Epithelial cell of esophagus (primary cell): ENCODE measurements at places on chromosomes 5 and 9.
A peak's percentile ranks its signal among the peaks of the same experiment; 100 is the strongest.

- DNase-seq = no peak
Measured at GRCh38 chr5:78747705-78748359, 99.3 kb upstream of the LHFPL2 start.

DNA sequence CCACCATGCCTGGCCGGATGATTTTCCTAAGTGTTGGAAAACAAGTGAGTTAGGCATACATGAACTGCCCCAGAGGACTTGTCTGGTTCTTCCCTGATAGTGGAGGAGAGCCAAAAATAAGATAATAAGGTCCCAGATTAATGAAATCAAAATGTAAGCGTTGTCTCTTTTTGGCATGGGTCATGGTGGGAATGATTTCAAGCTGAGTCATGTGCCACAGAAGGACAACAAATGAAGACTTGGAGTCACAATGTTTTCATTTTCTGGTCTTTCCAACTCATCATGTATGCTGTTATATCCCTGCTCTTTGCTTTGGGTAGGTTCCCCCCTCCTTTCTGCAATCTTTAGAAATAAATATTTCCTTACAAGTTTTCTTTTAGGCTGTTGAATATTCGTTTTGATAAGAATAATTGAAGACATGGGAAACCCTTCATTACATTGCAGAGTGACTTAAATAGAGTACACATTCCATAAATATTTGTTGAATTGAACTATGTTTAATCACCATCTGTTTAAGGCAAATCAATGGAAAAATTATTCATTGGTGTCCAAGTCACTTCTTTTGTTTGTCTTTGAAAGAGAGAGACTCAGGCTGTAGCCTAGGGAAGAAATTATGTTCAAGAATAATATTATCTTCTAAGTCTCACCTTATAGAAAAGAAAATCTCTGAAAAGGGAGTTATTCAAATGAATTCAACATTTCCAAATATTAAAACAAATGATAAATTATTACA is 196.3 kb downstream of the CSNK1G3 start:
- DNase-seq = peak; percentile 39

DNA sequence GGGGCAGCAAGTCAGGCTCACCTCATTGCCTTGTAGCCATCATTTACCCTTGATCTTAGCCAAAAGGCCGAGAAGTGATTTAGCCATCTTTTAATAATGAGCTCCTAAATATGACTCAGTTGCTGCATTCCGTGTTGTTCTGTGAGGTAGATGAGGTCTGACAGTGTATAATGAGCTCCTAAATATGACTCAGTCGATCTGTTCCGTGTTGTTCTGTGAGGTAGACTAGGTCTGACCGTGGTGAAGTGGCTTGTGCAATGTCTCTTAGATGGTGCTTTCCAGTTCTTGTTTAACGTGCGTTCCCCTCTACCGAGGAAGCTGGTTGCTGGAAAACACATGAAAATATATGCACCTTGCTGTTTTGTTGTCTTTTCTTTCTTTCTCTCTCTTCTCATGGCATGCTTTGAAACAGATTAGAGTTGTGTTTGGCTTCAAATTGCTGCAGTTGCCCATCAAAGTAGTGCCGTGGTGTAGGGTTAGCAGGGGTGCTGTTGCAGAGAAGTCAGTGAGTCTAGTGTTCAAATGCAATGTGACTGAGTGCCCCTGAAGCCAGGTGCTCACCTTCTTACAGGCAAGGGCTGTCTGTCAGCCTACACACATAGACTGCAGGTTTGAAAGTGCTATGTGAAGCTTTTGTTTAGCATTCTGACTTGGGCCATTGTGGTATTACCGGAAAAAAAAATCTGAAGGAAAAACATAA is 118.6 kb downstream of the KDM4C start:
- DNase-seq = peak; percentile 44

DNA sequence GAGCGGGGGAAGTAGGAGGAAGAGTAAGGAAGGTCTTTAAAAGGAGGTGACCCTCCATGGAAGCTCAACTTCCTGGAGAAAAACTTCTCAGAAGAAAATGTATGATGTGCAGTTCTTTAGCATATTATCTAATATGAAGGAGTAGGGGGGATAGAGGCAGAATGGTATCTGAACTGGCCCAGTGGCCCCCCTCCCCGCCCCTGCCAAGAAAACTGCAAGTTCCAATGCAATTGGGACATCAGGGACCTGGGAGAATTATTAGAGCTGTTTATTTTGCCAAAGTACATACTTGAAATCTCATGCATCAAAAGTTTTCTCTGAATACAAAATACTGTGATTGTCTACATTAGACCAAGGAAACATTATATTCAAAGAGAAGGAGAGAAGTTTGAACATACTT is 40.6 kb upstream of the GAS1 start:
- no peak for DNase-seq

- no peak for DNase-seq
Measured at GRCh38 chr5:73095564-73096238, 24.7 kb upstream of the TMEM171 start.

DNA sequence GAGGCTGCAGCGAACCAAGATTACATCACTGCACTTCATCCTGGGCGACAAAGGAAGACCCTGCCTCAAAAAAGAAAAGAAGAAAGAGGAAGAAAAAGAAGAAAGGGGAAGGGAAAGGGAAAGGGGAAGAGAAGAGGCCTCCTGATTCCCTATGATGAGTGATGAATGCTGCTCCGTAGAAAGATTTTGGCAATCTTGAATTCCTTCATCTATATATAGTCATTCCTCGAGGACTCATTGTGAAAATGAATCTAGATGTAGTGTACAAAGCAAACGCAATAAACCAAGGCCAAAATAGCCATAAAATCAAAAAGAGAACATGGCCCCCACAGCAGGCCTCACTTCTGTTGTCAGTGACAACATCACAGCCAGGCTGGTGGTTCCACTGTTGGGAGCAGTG is 218.0 kb downstream of the DCP2 start:
- no peak for DNase-seq

DNA sequence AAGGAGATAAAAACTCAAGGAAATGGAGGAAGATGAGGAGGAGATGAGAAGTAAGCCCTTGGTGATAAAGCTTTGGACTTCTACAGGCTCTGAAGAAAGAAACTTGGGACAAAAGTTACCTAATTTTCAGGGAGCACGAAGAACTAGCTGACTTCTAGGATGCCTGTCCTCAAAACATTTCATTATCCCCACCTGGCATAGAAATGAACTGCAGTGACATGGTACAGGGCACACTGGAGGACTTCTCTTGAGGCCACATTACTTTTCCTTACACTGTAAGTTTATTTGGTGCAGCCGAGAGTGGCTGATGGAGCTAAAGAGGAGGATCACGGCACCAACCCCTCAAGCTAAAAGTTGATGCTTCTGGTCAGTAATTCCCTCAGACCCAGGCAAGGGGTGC is 269.5 kb upstream of the MSX2 start:
- no peak for DNase-seq

DNA sequence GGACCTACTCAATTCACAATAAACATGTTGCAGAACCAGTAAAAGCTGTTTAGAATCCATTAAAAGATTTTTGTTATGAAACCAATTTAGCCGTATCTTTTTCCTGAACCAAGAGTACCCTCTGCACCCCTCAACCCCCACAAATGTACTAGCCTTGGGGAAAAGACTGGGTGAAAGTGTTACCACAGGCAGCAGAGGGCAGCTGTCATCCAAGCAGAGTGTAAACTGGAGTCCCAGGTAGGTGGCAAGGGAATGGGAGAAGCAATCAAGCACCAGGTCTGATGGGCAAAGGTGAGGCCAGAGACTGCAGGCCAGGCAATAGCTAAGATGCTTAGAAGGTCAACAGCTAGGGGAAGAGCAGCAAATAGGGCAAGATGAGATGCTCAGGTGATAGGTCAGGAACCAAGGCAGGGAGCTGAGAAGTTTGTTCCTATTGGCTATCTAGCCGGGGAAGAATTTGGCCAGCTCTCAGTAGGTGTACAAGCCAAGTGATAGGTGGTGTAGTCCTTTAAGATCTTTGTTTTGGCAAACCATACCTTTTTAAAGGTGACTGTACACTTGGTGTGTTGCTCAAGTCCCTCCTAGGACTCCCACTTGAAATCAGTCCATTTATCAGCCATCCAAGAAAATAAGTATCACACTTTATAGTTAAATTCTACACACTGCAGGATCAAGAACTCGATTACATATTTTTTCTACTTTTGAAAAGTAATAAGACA is 77.8 kb upstream of the CCDC112 start:
- peak; percentile 31 for DNase-seq

DNA sequence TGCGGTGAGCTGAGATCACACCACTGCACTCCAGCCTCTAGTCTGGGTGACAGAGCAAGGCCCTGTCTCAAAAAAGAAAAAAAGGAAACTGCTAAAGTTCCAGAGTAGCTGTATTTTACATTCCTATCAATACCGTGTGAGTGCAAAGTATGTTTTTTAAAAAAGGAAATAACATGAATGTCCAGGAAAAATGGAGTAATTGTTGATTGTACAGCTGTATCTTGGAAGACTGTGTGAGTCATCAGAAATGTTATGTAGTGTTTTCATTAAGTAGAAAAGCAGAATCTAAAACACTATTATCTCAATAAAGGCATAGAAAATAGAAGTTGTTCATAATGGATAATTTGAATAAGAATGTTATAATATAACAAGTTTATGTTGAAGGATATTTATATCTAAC is 53.9 kb downstream of the ZCCHC7 start:
- no peak for DNase-seq

DNA sequence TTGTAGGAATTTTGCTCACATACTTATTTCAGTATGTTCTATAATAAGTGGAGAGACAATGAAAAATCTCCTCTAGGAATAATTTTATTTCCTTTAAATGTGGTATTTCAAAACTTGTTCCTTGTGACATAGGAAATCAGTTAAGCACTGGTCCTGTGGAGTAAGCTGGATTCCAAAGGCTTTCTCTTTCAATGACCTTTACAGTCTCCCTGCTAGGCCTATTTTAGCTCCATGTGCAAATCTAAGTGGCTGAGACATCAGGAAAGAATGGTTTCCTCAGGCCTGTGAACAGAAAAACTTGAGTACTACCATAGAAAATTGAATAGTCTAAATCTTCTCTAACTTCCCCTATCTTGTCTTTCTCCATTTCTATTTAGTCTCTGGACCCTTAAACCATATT is 514.2 kb upstream of the TLE4 start:
- no peak for DNase-seq

DNA sequence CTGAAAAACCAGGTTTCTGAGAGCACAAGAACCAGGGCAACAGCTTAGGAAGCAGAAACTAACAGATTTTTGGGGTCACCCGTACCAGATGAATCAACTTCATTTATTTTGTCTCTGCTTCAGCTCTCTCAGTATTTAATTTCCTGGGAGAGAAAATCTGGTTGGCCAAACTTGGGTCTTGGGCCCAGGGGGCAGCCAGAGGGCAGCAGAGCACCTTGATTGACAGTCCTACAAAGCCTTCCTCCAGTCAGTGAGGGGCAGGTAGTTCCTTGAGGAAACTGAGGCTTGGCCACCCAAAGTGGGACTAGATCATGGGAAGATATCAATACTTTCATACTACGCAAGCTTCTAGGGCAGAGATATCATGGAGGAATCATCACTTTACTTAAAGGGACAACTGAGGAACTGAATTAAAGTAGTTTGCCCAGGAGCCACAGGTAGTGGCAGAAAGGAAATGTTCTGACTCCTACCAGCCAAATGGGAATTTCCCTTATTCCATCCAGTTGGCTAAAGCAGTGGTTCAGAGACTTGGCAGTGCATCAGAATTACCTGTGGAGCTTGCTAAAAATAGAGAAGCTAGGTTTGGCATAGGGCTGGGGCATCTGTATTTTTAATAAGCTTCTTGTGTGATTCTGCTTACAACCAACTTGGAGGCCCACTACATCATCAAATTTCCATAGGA is 21.5 kb upstream of the ARHGAP26 start:
- DNase-seq = peak; percentile 70

DNA sequence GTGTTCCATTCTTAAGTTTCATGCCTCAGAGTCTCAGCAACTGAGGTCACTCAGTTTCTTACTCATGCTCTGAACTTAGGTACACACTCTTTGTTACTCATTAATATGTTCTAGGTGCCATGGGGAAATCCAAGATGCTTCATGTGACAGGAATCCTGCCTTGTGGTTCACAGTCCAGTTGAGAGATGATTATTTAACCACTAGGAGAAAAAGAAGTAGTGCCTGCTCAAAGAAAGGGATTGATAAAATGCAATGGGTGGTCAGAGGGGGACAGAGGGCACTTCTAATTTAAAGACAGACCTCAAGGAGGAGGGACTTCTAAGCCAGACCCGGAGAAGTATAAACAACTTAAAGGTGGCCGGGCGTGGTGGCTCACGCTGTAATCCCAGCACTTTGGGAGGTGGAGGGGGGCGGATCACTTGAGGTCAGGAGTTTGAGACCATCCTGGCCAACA is 69.0 kb downstream of the UGCG start:
- peak; percentile 98 for DNase-seq

GRCh38 chr5:119354537-119355243 is 1.1 kb upstream of the TNFAIP8 start:
- no peak for DNase-seq

DNA sequence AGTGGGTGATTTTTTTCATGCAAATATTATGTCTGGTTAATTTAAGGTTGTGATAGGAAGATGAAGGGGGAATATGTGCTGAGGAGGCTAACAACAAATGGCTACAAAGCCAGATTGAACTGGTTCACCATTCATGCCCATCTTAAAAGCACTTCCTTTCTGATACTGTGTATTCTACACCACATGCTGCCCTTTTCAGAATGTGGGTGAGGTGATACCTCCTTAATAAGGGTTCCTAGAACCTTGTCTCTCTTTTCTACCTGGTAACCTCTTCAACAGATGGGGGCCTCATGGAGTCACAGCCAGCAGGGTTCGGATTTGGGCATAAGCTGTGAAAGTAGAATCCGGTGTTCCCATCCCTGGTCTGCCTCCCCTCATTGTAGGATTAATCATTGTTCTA is 1064.0 kb upstream of the SEMA6A start:
- no peak for DNase-seq
